ENCODE measurements at places on chromosomes 3 and 15.

GRCh38 chr3:61087465-61087864 is 163.8 kb downstream of the FHIT start:
- DNase-seq: no peak

DNA sequence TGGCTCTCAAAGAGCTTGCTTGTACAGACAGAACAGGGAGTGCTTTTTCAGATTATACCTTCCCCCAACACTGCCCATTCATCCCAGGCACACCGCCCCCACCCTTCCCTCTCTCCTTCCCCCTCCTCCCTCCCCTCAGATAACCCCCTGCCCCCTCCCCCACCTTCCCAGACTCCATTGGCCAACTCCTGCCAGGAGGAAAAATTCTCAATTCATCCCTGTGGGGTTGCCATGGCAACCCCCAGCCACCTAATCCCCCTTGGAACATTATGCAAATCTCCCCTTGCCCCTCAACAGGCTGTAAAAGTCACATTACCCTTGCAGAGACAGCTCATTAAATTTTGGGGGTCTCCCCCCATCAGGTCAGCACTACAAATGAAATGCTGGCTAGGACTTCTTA is 14.3 kb downstream of the TLE3 start:
- no peak for DNase-seq

- no peak for DNase-seq
Observed at GRCh38 chr15:38668898-38669391, 104.3 kb upstream of the RASGRP1 start.

- DNase-seq: no peak
Observed at GRCh38 chr3:177624528-177625495, 427.5 kb upstream of the TBL1XR1 start.

Data from NCI-H1417 treated with DMSO at 0.1 percent for 48 hours (cell line).